Heart right ventricle (tissue), 16 donors: ENCODE measurements at places on chromosomes 4 and X. TPM values are rescaled to one million over a fixed set of nuclear protein-coding genes. Genes with fewer than 3 reads are reported as not detected.

GRCh38 chr4:24570172-24570571 is 14.2 kb downstream of the DHX15 start:
- no peak for DNase-seq

DNA sequence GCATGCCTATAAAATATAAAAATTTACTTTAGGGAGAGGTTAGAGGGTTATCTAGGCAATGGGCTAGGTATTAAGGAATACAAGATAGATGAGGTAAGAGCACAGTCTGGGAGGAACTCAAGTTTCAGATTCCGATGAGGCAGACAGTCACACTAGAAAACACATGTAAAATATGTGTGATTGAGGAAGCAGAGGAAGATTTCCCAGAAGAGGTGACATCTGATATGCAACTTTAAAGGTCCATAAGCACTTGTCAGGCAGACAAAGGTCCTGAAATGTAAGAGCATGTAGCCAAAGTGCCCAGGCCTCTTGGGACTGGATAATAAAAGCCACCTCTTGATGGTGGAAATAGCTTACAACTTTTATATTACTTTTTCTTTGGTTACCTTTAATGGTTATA is 81.1 kb upstream of the AADAT start:
- DNase-seq = no peak

- DNase-seq = no peak
Measured at GRCh38 chr4:47500776-47501175, 15.7 kb downstream of the ATP10D start.

DNA sequence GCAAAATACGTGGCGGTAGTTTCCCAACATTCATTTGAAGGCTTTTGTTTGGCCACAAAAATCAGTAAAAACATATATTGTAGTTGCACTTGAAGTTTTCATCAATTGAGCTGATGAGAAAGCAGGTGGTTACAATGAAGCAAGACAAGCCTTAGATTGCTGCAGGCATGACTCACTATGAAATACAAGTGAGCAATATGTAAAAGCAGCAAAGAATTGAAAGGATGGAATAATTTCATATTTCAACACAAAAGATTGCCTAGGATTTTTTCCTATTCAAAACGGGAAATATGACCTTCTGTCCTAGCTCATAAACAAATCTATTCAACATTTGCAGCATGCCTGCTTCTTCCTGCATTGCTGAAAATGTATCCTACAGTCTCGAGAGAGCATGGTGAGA is 190.9 kb upstream of the BANK1 start:
- DNase-seq = no peak

GRCh38 chrX:46376246-46376885 is 168.9 kb downstream of the ZNF674 start:
- DNase-seq = no peak

GRCh38 chr4:155773196-155773800 is 14.5 kb downstream of the GUCY1B1 start:
- no peak for DNase-seq

DNA sequence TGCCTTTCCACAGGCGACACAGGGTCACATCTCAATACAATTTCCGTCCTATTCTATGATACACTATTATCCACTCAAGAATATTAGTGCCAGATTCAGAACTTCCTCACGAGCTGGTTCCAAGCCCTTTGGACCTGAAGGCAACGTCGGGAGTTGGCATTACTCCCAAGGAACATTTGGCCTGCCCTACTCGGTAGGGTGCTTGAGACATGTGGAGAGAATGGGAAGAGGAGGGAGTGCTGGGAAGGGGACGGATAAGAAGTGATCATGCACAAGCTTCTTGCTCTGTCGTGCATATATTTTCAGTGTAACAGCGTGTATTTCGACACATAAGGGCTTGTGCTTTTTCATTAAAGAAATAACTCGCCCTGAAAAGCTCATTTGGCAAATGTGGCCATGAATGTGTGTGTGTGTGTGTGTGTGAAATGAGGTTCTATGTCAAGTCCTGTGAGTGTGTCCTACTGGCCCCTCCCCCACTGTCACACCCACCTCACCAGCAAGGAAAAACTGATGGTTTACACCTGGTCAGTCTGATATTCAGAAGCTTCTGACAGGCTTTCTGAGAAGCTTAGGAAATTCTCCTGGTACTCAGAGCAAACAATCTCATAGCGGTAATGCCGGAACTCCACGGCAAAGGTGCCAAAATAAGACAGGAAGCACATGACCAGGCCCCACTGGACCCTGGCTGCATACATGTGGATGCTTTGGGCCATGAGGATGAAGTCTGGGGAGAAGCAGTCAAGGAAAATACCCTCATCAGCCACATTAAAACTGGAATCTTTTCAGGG is 54.8 kb downstream of the ENOPH1 start:
- no peak for DNase-seq

DNA sequence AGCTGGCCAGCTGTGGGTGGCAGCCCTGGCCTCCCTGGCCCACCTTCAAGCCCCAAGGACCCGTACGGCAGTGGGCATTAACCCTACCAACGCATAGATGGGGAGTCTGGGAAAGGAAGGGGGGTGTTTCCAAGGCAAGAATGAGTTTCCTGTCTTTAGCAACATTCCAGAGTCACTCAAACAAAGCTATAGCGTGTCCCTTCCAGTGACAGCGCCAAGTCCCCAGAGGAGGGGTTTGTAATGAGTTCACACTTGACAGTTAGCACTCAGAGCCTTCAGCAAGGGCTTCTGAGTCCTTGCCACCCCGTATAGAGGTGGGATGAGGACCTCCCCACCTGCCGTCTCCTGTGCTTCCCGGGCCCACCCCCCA is 1.8 kb downstream of the BGN start:
- DNase-seq = no peak

DNA sequence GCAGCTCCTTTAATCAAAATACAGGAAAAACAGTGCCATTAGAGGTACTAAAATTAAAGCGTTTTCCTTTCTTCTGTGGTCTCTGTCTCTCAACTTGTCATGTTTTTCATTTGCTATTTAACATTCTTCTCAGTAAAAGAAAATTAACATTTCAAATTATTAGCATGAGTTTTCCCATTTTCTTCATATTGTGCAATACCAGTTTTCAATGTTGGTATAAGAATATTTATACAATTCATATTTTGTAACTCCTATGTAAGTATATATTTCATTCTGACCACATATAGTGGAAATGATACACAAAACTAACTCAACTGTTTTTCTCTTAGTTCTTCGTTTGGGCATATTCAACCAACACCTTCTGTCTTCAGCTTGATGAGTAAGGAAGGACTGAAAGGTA is 308.3 kb downstream of the HS3ST1 start:
- no peak for DNase-seq

DNA sequence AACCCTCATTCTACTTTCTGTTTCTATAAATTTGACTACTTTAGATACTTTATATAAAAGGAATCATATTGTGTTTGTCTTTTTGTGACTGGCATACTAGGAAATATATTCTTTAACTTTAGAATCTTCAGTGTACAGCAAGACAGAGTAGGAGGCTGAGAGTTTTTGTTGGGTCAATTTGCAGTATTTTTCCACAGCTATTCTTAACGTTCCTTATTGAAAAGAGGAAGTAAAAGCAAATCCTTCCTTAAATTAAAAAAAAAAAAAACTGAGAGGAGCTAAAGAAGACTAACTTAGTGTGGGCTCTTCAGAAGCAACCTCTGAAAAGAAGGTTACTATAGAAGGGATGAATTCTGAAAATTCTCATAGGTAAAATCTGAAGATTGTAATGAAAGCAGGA is 1194.6 kb downstream of the ADGRL3 start:
- DNase-seq = no peak

DNA sequence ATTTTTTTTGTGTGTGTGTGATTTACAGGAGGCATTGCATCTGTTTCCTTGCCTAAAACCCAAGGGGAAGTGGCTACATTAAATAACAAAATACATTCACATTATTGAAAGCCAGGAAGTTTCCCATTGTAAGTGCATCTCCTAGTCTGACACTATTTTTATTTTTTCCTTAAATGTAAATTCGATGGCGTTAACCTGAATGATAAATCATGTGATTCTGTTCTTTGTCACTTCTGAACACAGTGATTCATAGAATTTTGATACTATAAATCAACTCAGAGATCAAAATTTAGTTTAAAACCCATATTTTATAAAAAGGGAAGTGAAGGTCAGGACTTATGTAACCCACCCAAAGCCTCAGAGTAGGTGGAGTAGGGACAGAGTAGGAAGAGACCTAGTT is 258.1 kb downstream of the GABRG1 start:
- no peak for DNase-seq

- DNase-seq = no peak
Measured at GRCh38 chr4:54296548-54297203, 67.6 kb downstream of the PDGFRA start.

- peak; percentile 67 for DNase-seq
Measured at GRCh38 chrX:47361538-47362511, 8.6 kb upstream of the ZNF157 start.

DNA sequence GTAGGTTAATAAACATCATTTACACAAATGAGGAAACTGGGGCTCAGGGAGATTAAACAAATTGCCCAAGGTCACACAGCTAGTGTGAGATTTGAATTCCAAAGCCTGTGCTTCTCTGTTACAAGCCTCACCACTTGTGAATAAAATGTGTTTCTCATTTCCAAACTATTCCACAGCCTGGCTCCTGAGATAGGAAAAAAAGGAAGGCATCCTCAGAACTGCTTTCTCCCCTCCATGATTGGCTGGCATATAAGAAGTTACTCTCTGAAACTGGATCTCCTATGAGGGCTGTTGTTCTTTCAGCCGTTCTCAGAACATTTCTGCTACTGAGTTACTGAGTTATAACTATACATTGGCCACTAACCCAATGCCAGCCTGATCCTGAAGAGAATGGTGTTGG is 237.9 kb downstream of the MAML3 start:
- no peak for DNase-seq

GRCh38 chrX:1351981-1352714 is 15.6 kb downstream of the IL3RA start:
- no peak for DNase-seq

DNA sequence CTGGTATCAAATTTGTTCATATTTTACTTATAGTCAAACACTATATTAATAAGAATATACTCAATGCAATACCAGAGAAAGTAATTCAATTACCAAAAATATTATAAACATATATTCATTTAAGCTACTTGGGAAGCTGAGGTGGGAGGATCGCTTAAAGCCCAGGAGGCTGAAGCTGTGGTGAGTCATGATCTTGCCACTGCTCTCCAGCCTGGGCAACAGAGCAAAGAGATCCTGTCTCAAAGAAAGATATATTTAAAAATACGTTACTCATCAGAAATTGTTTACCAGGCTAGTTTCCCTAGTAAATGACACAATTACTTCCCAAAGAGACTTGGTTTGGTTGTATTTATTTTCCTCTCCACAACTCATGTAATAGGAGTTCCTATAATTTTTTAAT is 433.6 kb downstream of the GASK1B start:
- no peak for DNase-seq

DNA sequence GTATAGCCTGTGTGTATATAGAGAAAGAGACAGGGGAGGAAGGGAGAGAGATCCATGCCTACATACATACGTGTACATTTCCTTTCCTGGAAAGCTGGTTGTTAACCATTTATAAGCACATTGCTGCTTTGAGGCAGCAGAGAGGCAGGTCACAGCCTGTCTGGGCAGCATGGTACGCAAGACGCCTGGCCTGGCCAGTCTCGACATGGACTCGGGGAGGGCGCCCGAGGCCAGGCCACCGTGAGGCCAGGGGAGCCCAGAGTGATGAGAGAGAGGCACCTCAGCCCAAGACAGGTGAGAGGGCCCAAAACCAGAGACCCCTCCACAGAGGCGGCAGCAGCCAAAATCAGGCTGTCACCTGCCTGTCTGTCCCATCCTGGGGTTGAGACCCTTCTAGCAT is 3.9 kb downstream of the TREX2 start:
- no peak for DNase-seq

GRCh38 chr4:17301869-17302268 is 210.0 kb downstream of the QDPR start:
- no peak for DNase-seq

GRCh38 chr4:159545556-159545955 is 442.7 kb downstream of the RAPGEF2 start:
- DNase-seq = no peak

DNA sequence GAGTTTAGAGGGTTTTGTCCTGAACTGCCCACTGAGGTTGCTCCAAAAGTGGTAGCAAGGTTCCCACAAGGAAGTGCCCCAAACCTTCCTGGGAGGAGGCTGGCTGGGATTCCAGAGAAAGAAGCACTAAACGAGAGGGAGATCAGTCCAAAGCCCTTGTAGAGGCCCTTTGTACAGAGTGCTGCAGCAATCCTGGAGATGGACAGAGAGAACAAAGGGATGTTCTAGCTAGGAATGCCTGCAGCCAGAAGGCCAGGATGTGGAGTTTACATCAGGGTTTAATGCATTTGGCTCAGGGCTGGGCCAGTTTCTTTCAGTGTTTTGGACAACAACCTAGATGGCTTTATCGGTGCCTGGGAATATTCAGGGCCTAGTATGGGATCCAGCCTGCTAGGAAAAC is 2155.1 kb upstream of the AGA start:
- no peak for DNase-seq

GRCh38 chr4:52619591-52619931 is 39.5 kb downstream of the USP46 start:
- DNase-seq = no peak

- DNase-seq = no peak
Measured at GRCh38 chr4:37904824-37905223, 13.9 kb downstream of the TBC1D1 start.

PSMD10 gene
- 16.9 TPM for total RNA-seq

PDE6B gene
- 5.2 TPM for total RNA-seq

CSAG1 gene
- total RNA-seq = not detected

BRS3 gene
- total RNA-seq = not detected

ADGRG2 gene
- 0.28 TPM for total RNA-seq

NXF2 gene
- total RNA-seq = not detected

FAM9B gene
- not detected for total RNA-seq

PRR32 gene
- not detected for total RNA-seq

SULT1B1 gene
- 0.30 TPM for total RNA-seq

TRAM1L1 gene
- 0.44 TPM for total RNA-seq

HS3ST1 gene
- 1.3 TPM for total RNA-seq

AFP gene
- not detected for total RNA-seq

GPR173 gene
- 2.5 TPM for total RNA-seq

CENPE gene
- 0.55 TPM for total RNA-seq

EXOC1 gene
- total RNA-seq = 25.8 TPM

RAB9B gene
- total RNA-seq = 23.8 TPM

GPR78 gene
- 0.12 TPM for total RNA-seq

DCAF4L1 gene
- total RNA-seq = 0.29 TPM
